CD8-positive, alpha-beta memory T cell (primary cell): ENCODE measurements at places on chromosomes 2 and 18.

- DNase-seq, result no peak
Observed at GRCh38 chr18:26821181-26821580, 44.3 kb downstream of the AQP4 start.

DNA sequence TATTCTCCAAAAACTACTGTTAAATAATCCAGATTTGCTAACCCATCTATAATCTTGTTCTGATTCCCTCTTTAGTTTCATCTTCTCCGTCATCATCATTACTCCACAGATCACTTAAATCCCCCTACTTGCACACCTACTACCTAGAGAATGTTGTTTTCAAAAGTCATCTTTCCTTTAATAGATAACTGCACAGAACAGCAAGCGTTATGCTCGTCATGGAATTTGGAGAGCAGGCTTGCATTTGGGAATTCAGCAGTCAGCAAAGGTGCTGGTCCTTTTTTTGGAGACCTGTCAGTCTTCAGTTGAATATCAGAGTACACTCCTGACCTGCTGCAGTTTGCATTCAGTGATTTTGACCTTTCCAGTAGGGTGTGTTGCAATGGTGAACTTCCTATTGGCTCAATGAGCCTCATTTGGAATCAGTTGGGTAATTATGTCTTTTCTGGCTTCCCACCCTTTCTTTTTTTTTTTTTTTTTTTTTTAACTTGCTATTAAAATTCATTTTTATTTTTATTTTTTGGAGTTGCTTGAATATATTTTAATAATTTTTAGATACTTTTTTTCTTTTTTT is 110.6 kb downstream of the HNRNPLL start:
- DNase-seq, result no peak

DNA sequence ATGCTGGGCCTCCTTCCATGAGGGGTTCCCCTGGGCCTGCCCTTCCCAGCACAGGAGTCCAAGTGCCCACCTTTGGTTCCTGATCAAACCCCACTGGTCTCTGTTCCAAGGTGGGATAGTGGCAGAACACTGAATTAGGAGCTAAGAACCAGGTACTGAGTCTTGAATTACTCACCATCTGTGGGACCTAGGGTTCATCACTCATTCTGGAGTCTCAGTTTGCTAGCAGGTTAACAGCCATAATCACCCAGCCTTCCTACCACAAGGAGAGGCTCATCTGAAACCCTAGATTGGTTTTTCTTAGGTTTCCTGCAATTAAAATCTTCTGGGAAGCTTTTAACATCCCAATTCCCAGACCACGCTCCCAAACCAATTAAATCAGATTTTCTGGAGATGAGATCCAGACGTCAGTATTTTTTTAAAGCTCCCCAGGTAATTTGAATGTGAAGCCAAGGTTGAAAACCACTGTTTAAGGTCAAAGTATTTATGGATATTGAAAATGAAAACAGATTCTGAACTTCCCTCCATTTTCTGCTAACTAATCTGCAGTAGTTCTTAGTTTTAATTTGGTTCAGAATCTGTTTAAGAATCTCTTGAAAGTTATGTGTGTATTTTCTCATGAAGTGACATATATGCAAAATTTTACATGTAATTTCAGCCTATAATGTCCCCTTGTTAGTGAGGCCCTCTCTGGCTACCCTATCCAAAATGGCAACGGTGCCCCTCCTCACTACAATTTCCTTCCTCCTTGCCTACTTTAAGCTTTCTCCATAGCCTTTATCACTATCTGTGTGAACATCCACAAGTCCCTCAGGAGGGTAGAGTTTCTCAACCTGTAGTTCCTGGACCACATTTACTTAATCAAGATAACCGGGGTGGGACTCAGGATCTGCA is 166.5 kb upstream of the CXCR4 start:
- no peak for DNase-seq

GRCh38 chr2:166765141-166765540 is 123.1 kb upstream of the XIRP2 start:
- no peak for DNase-seq

GRCh38 chr2:144516981-144517865 is 2.7 kb downstream of the ZEB2 start:
- peak; percentile 48 for DNase-seq

DNA sequence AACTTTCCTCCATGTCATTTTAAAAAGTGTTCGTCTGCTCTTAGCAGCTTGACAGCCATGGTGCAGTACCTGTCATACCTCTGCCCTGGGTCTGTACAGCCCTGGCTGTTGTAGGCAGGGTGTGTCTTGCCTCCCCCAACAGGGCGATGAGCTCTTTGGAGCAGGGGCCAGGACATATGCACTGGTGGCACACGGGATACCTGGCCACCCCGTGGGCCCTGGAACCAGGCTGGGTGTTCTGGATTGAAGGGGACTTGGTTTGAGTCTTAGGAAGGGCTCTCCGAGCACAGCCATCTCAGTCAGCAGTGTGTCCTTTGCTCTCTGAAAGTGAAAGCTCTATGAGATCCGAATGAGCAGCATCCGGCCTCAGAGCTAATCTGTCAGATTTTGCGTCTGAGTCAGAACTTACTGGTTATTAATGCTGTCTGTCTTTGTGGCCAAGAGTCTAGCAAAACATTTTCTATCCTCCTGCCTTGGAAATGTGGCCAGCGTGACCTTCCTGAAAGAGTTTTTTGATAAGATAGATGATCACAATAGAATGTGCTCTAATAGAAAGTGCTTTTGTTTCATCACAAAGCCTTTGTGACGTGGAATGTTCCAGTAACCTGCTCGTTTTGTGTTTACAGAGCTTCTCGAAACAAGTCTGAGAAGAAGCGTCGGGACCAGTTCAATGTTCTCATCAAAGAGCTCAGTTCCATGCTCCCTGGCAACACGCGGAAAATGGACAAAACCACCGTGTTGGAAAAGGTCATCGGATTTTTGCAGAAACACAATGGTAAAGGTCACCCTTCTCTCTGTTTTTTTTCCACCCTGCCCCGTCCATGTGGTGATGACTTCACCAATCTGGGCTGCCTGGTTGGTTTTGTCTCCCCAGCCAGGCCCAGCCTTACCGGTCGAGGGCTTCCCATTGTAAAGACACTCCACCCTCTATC is 77.3 kb upstream of the RPL31 start:
- DNase-seq, result peak; percentile 10

DNA sequence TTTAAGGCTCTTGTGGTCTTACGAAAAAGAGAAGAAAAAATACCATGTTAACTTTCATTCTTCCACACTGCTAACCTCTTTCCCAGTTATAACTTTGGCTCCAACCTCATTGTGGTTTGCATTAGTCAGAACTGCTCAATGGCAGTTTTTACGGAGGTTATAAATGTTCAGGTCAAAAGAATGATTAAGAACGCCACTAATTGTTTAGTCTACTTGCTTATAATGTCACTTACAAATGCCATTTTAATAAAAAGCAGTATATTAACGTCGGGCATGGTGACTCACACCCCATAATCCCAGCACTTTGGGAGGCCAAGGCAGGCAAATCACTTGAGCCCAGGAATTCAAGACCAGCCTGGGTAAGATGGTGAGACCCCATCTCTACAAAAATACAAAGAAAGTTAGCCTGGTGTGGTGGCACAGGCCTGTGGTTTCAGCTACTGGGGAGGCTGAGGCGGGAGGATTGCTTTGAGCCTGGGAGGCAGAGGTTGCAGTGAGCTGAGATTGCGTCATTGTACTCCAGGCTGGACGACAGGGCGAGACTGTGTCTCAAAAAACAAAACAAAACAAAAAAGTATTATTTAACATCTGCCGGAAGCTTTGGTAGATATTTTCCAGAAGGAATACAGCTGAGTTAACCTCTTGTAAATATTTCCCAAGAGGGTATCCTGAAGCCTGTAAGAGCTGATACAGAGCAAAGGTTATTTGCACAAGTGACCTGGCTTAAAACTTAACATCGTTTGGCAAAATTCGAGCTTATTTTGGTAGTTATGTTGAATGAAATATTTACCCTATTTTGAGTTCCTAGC is 5.1 kb downstream of the AGPS start:
- no peak for DNase-seq

DNA sequence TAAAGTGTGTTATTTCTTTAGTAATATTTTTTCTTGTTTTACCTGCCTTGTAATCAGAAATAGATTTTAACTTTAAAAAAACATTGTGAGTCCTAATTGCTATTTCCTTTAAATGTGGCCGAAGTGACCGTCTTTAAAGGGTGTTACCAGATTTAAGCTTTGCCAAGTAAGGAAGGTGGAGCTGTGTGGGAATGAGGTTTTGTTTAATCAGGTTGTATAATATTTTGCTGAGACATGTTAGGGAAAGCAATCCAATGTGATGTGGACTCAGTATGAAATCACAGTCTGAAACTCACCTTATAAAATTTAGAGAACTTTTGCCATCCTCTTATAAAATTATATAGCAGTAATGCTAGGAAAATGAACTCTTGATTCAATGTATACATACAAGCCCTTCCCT is 32.9 kb upstream of the ITPRID2 start:
- no peak for DNase-seq

DNA sequence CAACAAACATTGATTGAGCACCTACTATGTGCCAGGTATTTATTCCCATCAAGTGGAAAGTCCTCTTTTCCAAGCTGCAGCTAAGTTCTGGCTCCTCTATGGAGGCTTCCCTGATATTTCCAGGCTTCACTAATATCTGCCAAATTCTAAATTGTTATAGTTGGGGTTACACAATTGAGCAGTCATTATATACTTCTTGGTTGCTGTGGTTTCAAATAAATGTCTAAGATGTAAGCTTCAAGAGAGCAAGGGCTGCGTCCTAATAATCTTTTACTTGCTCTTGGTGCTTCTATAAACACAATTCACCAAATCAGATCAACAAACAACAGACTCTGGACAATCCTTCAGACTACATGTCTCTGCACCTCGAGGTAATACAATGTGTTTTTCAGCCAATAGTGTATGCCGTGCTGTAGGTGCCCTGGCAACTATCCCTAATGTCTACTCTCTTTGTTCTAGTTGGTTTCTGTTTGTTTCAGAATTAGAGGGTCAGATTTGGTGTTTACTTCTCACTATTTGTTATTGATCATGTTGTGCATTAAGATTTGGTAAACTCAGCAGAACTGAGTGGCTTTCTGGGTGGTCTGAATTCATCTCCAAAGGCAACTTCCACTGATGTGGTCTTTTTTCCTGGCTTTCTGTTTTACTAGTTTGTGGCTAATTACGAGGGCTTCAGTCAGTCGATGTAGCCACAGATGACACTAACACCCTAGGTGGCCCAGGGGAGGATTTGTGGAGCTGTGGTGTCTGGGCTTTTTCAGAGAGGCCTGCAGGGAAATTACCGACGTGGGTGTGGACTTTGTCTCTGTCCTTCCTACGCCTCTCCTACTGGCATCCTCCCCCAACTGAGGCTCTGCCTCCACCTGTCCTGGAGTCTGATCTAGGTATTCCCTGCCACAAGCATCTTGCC is 50.4 kb downstream of the CDCA7 start:
- DNase-seq, result no peak
